ENCODE measurements at places on chromosomes 12 and 14.

GRCh38 chr12:80868576-80868975 lies 69.2 kb downstream of the LIN7A start:
- DNase-seq: no peak
- no peak overlapping the region for H3K27ac ChIP-seq
- no peaks in the 10 kb centered on the region for H3K4me1 ChIP-seq
- no peaks in the 10 kb centered on the region for H3K36me3 ChIP-seq

DNA sequence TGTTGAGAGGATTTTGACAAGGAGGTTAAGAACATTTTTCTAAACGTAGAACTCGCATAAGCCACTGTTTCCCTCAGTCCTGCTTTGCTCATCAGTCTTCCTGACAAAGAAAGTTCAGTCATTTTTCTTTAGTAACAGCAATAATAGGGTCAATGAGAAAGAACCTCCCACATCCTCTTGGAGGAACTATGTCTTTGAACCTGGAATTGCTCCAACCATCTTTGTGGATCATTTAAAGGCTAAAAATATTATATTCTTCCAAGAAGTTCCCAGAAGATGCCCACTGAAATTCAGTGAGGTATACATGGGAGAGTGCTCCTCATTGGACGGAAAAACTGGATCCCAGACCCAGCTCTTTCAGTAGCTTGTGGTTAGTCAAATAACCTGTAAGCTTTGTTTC lies 282.8 kb upstream of the FAR2 start:
- H3K4me1 ChIP-seq: peaks cover 5% of the 10 kb centered on the region
- H3K27me3 ChIP-seq: no peaks in the 10 kb centered on the region
- H3K4me3 ChIP-seq: no peak overlapping the region
- no peaks in the 10 kb centered on the region for H3K36me3 ChIP-seq
- DNase-seq: no peak

DNA sequence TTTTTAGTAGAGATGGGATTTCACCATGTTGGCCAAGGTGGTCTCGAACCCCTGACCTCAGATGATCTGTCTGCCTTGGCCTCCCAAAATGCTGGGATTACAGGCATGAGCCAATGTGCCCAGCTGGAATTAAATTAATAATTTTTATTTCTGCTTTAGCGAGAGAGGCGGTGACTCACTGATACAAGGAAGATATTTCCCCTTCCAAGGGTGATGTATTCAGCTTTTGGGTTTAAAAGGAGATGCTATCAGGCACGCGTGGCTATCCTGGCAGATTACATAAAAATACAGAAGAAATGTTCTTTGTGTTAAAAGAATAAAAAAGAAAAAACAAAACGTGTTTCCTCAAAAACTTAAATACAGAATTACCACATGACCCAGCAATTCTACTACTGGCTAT lies 12.4 kb upstream of the P2RX7 start:
- no peak overlapping the region for H3K4me3 ChIP-seq
- no peaks in the 10 kb centered on the region for H3K36me3 ChIP-seq
- H3K27ac ChIP-seq: no peak overlapping the region
- no peak for DNase-seq

DNA sequence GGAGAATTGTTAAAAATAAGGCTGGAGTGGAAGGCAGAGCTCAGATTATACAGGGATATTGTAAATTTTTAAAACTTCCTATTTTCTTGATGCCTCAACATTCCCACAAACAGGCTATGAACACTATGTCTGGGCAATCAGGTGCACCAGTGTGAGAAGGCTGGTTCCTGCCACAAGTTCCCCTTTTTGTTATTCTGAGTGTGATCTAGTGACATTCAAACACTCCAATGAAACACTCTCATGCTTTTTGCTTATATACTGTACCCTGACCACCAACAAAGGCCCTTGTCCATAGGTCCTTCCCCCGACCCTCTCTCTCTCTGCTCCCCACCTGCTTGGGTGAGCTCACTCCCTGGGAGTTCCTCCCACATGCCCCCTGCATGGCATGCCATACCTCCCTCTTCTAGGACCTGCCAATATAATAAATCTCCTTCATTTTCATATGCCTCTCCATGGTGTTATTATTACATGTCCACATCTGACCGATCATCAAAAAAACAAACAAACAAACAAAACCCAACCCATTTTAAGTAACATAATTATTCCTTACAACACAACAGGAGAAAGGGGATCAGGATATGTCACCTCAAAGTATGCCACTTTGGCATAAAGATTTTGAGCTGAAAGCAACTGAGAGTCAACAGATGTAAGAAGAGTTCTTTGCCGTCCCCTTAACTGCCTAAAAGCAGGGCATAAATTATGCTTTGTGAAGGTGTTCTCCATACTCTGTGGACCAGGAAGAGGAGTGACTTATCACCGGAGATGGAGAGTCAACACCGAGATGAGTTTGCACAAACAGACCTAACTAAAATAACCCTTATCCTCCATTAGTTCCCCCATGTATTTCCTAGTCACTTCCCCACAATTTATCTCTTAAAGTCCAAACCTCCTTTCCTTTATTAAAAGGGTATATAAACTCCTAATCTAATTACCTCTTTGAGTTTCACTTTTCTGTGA lies 42.5 kb upstream of the CATSPERB start:
- no peaks in the 10 kb centered on the region for H3K27me3 ChIP-seq
- no peak for DNase-seq
- H3K36me3 ChIP-seq: no peaks in the 10 kb centered on the region

GRCh38 chr14:41872931-41873685 lies 266.4 kb downstream of the LRFN5 start:
- H3K27ac ChIP-seq: no peak overlapping the region
- no peaks in the 10 kb centered on the region for H3K4me1 ChIP-seq
- no peaks in the 10 kb centered on the region for H3K36me3 ChIP-seq
- no peak for DNase-seq

DNA sequence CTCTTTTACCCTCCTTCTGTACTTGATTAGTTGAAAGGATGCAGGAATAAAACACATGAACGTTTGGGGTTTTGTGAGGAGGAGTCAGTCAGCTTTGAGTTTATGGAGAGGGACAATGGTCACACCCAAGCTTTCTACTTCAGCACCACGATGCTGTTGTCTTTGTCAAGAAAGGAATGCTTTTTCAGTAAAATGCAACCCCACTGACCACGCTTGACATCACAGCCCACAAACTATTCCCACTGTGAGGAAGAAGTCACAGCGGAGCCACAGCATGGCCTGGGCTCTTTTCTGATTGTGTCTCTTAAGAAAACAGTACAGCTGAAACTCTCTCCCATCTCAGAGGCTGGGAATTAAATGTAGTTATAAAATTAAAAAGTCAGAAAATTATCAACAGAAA lies 135.2 kb downstream of the APAF1 start:
- H3K4me3 ChIP-seq: no peak overlapping the region
- DNase-seq: no peak
- H3K27ac ChIP-seq: no peak overlapping the region
- no peaks in the 10 kb centered on the region for H3K36me3 ChIP-seq
- H3K4me1 ChIP-seq: no peaks in the 10 kb centered on the region

DNA sequence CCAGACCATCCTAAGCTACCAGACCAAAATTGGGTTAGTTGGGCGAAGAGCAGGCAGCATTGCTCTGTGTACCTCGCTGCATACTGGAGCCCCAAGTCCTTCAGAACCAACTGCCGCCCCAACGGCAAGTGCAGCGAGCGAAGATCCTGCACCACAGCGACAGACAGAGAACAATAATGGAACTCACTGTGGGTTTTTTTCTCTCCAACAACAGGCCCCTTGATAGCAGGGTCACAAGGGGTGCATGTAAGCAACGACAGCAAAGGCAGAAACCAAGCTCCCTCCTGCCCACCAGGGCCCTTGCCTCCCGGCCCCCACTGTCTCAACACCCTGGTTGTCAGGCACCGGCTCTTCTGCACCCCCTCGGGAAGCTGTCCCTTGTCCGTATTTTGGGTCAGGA lies 39.0 kb downstream of the RNF34 start:
- peaks cover 25% of the 10 kb centered on the region for H3K36me3 ChIP-seq
- H3K4me3 ChIP-seq: no peak overlapping the region
- DNase-seq: no peak
- H3K4me1 ChIP-seq: peaks cover 13% of the 10 kb centered on the region

- H3K27me3 ChIP-seq: no peaks in the 10 kb centered on the region
- no peak overlapping the region for H3K4me3 ChIP-seq
- no peak overlapping the region for H3K27ac ChIP-seq
- H3K4me1 ChIP-seq: no peaks in the 10 kb centered on the region
- DNase-seq: no peak
These were observed 86.6 kb upstream of the TRAF3 start for GRCh38 chr14:102690509-102691286.

GRCh38 chr12:76083246-76083903 lies 1.1 kb downstream of the NAP1L1 start:
- no peaks in the 10 kb centered on the region for H3K4me1 ChIP-seq
- no peaks in the 10 kb centered on the region for H3K36me3 ChIP-seq
- no peak for DNase-seq
- H3K27ac ChIP-seq: peak overlapping the region; percentile 100
